ENCODE measurements at places on chromosomes 1 and 21. TPM values are rescaled to one million over a fixed set of nuclear protein-coding genes. Genes with fewer than 3 reads are reported as not detected.

DNA sequence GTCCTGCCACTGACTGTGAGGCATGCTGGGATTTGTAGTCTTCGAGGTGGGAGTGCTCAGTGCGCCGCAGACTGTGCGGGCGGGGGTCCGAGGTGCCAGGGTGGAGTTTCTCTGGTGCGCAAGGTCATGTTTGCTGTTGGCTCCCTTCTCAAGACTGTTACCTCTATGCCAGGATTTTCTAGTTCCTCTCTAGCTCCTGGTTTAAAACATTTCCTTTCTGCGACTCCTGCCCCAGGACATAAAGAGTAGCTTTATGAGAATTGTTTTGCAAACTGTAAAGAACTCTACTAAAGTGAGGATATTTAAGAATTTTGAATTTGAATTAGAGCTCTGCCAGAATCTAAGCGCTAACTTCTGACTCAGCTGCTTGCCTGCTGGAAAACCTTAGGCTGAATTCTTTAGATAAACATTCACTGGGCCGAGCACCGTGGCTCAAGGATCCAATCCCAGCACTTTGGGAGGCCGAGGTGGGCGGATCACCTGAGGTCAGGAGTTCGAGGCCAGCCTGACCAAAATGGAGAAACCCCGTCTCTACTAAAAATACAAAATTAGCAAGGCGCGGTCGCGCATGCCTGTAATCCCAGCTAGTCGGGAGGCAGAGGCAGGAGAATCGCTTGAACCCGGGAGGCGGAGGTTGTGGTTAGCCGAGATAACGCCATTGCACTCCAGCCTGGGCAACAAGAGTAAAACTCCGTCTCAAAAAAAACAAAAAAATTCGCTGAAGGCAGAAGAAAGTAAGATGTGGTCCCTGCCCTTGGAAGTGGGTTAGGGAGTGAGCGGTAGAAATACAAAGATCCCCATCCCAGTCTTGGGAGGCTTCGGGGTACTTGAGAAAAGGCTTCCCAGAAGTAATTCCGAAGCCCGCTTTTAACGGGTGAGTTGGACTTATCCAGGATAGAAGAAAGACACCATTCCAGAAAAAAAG is 992 bp upstream of the USP48 start:
- no peaks in the 10 kb centered on the region for H3K27me3 ChIP-seq
- peak overlapping the region; percentile 98 for H3K27ac ChIP-seq
- peak; percentile 32 for DNase-seq
- peaks cover 39% of the 10 kb centered on the region for H3K4me1 ChIP-seq
- H3K4me3 ChIP-seq, result no peak overlapping the region

DNA sequence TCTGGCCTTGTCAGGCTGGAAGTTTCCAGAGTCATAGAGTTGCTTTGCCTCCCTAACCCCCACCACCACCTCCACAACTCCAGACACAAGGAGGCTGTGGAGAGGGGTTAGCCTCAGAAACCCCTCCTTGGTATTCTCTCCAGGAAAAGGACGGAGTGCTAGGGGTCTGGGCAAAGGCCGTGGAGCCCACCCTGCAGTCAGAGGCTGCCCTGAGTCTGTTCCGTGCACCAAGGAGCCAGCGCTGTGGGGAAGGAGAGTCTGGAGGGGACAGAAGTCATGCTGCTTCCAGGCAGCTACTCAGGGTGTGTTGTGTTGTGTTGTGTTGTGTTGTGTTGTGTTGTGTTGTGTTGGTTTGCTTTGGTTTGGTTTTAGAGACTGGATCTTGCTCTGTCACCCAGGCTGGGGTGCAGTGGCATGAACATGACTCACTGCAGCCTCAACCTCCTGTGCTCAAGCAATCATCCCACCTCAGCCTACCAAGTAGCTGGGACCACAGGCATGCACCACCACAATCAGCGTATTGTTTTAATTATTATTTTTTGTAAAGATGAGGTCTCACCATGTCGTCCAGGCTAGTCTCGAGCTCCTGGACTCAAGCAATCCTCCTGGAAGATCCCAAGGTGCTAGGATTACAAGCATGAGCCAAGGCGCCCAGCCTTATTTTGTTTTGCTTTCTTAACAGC is 122.2 kb upstream of the TMEM51 start:
- peaks cover 2% of the 10 kb centered on the region for H3K4me1 ChIP-seq
- H3K27ac ChIP-seq, result no peak overlapping the region
- H3K4me3 ChIP-seq, result no peak overlapping the region
- no peaks in the 10 kb centered on the region for H3K27me3 ChIP-seq
- H3K36me3 ChIP-seq, result no peaks in the 10 kb centered on the region

DNA sequence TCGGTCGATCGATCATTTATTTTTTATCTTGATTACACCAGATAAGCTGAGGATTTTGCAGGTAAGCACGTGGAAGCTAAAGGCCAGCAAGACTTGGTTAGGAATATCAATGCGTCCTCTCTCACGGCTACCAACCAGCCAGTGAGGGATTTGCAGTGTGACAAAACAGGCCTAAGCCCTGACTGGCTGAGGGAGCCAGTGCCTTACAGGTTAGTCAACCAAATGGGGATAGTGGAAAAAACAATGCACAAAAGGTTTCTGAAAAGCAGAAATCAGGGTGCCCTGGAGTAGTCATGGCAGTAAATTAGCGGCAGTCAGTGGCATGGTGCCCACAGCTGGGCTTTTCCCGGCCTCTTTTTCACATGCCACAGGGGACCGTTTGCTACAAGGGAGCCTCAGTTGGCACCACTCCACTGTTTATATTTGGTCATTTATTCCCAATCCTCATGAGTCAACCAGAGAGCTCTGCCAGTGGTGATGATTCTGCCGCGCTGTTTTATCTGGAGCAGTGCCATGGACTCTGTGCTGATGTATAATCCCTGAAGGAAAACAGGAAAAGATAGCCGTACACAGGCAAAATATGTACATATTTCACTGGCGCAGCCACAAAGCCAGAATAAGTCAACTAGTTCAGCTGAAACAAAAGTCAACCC is 167.6 kb downstream of the RHOU start:
- no peaks in the 10 kb centered on the region for H3K27me3 ChIP-seq
- peak overlapping the region; percentile 34 for H3K27ac ChIP-seq
- no peaks in the 10 kb centered on the region for H3K36me3 ChIP-seq
- peaks cover 22% of the 10 kb centered on the region for H3K4me1 ChIP-seq

GRCh38 chr1:6389971-6390370 is 3.6 kb downstream of the ACOT7 start:
- no peak for DNase-seq
- no peak overlapping the region for H3K4me3 ChIP-seq
- H3K4me1 ChIP-seq, result peaks cover 22% of the 10 kb centered on the region
- H3K27ac ChIP-seq, result no peak overlapping the region
- no peaks in the 10 kb centered on the region for H3K36me3 ChIP-seq
- no peaks in the 10 kb centered on the region for H3K27me3 ChIP-seq

- no peak overlapping the region for H3K4me3 ChIP-seq
- no peak for DNase-seq
- H3K27me3 ChIP-seq, result no peaks in the 10 kb centered on the region
- no peak overlapping the region for H3K27ac ChIP-seq
- H3K4me1 ChIP-seq, result no peaks in the 10 kb centered on the region
Observed at GRCh38 chr1:215418876-215419447, 148.1 kb upstream of the KCTD3 start.

Gene IL12RB2
- 0.33 TPM for total RNA-seq

- no peak for DNase-seq
- H3K27ac ChIP-seq, result no peak overlapping the region
- H3K4me1 ChIP-seq, result no peaks in the 10 kb centered on the region
Observed at GRCh38 chr1:216847397-216848036, 124.3 kb upstream of the ESRRG start.

GRCh38 chr1:113940365-113941244 is 11.5 kb downstream of the HIPK1 start:
- DNase-seq, result no peak
- H3K4me3 ChIP-seq, result no peak overlapping the region
- no peak overlapping the region for H3K27ac ChIP-seq
- H3K27me3 ChIP-seq, result no peaks in the 10 kb centered on the region
- H3K36me3 ChIP-seq, result peaks cover 10% of the 10 kb centered on the region

Gene HSD3B2
- total RNA-seq, result 2.1 TPM

DNA sequence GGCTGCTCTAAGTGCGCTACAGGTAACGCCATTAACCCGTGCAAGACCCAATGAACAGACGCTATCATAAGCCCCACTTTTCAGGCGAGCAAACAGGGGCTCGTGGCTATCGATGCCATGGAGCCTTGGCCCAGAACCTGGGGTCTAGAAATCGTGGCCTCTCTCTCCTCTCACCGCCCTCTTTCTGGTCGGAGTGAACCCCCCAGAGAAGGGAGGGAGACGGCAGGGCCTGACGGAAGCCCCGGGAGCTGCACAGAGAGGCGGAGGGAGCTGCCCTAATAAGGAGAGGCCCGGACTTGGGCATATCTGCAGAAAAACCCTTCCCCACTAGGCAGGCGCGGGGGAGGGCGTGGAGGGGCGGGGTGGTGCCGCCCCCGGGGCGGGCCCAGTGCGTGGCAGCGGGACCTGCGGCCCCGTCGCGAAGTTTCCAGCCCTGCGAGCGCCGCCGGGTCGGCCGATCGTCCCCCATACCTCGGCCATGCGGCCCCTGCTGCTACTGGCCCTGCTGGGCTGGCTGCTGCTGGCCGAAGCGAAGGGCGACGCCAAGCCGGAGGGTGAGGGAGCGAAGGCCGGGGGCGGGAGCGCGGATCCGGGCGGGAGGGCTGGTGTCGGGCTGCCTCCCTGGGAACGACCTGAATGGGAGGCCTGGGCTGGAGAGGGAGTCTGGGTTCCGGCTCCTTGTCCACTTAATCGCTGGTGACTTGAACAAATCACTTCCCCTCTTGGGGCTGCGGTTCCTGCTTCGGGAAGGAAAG is at the start of gene PLOD1:
Gene PLOD1, plus strand, starts transcription at position 416 of the 755 bp plus-strand sequence. Its CDS starts 63 bp downstream, at position 479.
- H3K4me3 ChIP-seq, result peak within 1 kb of the TSS; percentile 74
- no peaks in the 10 kb centered on the region for H3K27me3 ChIP-seq
- no peaks in the 10 kb centered on the region for H3K36me3 ChIP-seq
- peak; percentile 98 for DNase-seq
- H3K4me1 ChIP-seq, result peaks cover 43% of the 10 kb centered on the region

GRCh38 chr1:245234217-245235081 is 79.7 kb downstream of the KIF26B start:
- no peak overlapping the region for H3K4me3 ChIP-seq

- no peak overlapping the region for H3K27ac ChIP-seq
- H3K4me1 ChIP-seq, result peaks cover 8% of the 10 kb centered on the region
- no peaks in the 10 kb centered on the region for H3K36me3 ChIP-seq
- no peaks in the 10 kb centered on the region for H3K27me3 ChIP-seq
Observed at GRCh38 chr1:74677926-74678325, 4.3 kb upstream of the ERICH3 start.

GRCh38 chr1:31579374-31579773 is 3.1 kb downstream of the TINAGL1 start:
- peaks cover 50% of the 10 kb centered on the region for H3K4me1 ChIP-seq
- H3K4me3 ChIP-seq, result peak overlapping the region; percentile 40
- no peak for DNase-seq
- H3K27ac ChIP-seq, result peak overlapping the region; percentile 81
- peaks cover 20% of the 10 kb centered on the region for H3K36me3 ChIP-seq

GRCh38 chr1:71093938-71094337 is 13.1 kb upstream of the ZRANB2 start:
- no peaks in the 10 kb centered on the region for H3K4me1 ChIP-seq
- H3K36me3 ChIP-seq, result no peaks in the 10 kb centered on the region
- no peak for DNase-seq
- H3K27ac ChIP-seq, result no peak overlapping the region
- no peak overlapping the region for H3K4me3 ChIP-seq
- no peaks in the 10 kb centered on the region for H3K27me3 ChIP-seq

GRCh38 chr1:232184561-232185530 is 445.1 kb downstream of the SIPA1L2 start:
- no peaks in the 10 kb centered on the region for H3K27me3 ChIP-seq
- DNase-seq, result no peak
- no peak overlapping the region for H3K27ac ChIP-seq
- H3K4me1 ChIP-seq, result no peaks in the 10 kb centered on the region
- H3K36me3 ChIP-seq, result no peaks in the 10 kb centered on the region

GRCh38 chr1:245926888-245927287 is 580.2 kb downstream of the SMYD3 start:
- no peaks in the 10 kb centered on the region for H3K36me3 ChIP-seq
- H3K27me3 ChIP-seq, result no peaks in the 10 kb centered on the region
- no peak for DNase-seq
- H3K4me3 ChIP-seq, result no peak overlapping the region
- H3K4me1 ChIP-seq, result no peaks in the 10 kb centered on the region
- no peak overlapping the region for H3K27ac ChIP-seq

DNA sequence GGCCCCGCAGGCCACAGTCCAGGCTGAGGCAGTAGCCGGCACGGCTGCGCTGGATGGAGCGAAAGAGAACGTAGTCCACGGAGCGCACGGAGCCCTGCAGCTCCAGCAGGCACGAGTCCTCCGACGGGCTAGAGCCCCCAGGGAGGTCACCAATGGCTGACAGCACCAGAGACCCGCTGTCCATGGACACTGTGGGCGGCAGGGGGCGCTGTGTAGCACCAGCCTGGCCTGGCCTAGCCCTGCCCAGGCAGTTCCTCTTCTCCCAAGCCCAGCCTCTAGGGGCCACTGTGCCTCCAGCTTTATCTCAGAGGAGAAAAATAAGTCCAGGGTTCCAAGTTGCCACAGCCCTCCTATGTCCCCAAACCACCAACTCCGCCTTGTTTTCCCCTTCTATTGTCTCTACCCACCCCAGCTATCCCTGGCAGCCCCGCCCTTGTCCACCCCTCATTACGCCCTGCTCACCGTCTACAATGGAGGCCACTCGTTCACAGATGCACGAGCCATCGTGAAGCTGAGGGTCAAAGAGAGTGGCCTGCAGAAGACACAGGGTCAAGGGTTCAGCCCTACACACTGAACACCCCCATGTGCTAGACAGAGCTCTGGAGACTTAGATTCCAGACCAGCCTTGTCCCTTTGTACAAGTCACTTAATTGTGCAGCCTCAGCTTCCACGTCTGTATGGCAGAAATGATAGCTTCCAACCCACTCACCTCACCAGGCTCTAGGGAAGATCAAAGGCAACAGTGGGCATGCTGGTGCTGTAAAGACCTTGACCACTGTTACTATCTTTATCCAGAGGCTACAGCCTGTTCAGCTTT is 4.4 kb downstream of the ENTREP3 start:
- H3K27ac ChIP-seq, result peak overlapping the region; percentile 53
- no peaks in the 10 kb centered on the region for H3K27me3 ChIP-seq
- peak; percentile 97 for DNase-seq
- H3K4me3 ChIP-seq, result peak overlapping the region; percentile 36
- H3K4me1 ChIP-seq, result peaks cover 25% of the 10 kb centered on the region

Gene KCNJ9
- total RNA-seq, result not detected

Gene EGLN1
- total RNA-seq, result 23.3 TPM

Gene ADGRB2
- 1.2 TPM for total RNA-seq

Gene PIP5K1A
- total RNA-seq, result 72.5 TPM

Gene SMIM11
- 16.7 TPM for total RNA-seq
